SIG-M5 (cell line): ENCODE measurements at places on chromosomes 7 and 10.

GRCh38 chr7:133230591-133231194, 22.2 kb upstream of the EXOC4 start:
- DNase-seq = no peak

- no peak for DNase-seq
These were observed 4.6 kb downstream of the GRID2IP start for GRCh38 chr7:6546498-6547251.

DNA sequence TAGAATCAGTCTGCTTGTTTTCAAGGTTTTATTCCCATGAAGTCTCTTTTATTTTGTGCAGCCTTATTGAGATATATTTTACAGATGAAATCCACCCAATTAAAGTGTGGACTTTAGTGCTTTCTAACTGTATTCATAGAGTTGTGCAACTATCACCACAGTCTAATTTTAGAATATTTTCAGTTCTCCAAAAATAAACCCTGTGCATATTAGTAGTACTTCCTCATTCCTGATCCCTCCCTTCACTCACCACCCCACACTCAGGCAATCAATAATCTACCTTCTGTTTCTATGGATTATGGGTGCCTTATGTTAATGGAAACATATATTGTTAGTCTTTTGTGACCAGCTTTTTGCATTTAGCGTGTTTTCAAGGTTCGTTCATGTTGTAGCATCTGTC, 185.7 kb upstream of the TMEM72 start:
- DNase-seq = peak; percentile 49

DNA sequence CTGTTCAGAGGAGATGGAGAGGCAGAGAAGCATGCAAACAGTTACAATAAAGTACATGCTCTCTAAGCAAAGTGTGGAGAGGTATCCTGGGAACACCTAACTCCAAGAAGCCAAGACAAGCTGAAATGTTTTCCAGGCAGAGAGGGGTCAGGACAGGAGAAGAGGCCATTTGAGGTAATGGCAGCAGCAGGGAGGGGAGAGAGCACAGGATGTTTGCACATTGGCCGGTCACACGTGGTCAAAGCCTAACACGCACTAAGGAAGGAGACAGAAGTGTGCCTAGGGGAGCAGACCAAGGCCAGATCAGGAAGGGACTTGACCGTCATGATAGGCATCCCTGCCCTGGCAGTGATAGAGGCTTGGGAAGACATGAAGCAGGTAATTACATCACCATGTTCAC, 101.5 kb downstream of the CTTNBP2 start:
- no peak for DNase-seq

- no peak for DNase-seq
These were observed 521 bp downstream of the LIMK1 start for GRCh38 chr7:74083928-74084721.

GRCh38 chr7:134991469-134992339, 5.4 kb downstream of the AGBL3 start:
- DNase-seq = no peak

GRCh38 chr7:37032258-37032601, 307.9 kb upstream of the AOAH start:
- DNase-seq = no peak

DNA sequence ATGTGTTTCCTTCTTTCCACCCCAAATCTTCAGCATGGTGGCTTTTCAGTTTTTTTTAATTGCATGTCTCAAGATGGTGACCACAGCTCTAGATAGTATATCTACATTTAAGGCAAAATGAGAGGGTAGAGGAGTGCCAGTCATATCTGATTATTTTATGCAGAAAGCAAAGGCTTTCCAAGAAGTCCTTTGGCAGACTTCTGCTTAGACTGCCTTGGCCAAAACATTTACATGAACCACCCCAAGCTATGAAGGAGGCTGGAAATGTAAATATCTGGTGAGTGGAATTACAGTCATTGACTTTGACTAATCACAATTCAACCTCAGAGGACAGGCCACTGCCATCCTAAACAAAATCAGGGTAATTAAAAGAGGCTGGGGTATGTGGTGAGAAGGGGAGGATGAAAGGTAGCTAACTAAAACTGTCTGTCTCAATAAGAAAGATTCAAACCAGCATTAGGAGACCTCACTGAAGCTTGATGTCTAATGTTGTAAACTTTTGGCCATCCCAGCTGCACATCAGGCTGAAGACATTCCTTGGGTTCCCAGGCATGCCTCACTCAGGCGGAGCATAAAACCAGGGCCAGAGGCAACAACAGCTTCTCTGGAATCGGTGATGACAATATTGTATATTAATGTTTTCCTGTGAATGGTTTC, 53.4 kb downstream of the PPP1R3C start:
- no peak for DNase-seq

DNA sequence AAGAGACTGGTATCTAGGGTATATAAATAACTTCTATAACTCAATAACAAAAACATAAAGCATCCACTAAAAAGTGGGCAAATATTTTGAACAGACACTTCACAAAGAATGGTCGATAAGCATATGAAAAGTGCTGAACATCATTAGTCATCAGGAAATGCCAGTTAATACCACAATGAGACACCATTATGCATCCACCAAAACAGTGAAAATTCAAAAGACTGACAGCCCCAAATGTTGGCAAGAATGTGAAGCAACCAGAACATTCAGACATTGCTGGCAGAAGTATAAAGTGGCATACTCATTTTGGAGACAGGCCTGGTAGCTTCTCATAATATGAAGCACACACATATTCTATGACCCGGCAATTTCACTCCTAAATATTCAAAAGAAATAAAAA, 26.5 kb upstream of the GSAP start:
- no peak for DNase-seq

DNA sequence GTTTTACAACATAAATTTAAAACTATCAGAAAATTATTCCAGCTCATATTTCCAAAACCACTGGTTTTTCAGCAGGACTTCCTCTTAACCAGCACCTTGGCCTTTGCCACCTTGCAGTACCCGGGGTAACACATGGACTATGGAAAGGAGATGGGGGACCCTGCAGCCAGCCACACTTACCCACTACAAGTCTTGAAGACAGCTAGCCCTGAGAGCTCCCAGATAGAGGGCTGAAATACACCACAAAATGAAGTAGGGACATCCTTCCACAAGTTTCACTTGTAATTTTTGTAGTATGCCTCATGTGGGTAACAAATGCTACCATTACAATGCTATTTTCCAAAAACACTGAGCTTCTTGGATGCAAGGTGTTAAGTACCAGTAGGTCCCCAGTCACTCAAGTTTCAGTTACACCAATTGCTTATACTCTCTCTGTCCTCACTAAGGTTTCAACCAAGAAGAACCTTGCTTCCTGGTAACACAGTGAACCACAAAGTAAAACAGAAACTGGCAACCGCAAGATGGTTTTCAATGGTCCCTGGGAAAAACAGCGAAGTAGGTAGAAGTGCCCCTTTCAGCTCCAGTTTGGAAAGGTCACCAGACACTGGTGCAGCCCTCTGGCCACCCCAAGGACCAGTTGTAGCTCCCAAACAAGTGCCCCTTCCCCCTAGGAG, 110.9 kb downstream of the SGMS1 start:
- DNase-seq = no peak

GRCh38 chr7:97118306-97118917, 914 bp downstream of the SDHAF3 start:
- DNase-seq = no peak

GRCh38 chr7:78164459-78164858, 365.9 kb downstream of the PHTF2 start:
- no peak for DNase-seq

DNA sequence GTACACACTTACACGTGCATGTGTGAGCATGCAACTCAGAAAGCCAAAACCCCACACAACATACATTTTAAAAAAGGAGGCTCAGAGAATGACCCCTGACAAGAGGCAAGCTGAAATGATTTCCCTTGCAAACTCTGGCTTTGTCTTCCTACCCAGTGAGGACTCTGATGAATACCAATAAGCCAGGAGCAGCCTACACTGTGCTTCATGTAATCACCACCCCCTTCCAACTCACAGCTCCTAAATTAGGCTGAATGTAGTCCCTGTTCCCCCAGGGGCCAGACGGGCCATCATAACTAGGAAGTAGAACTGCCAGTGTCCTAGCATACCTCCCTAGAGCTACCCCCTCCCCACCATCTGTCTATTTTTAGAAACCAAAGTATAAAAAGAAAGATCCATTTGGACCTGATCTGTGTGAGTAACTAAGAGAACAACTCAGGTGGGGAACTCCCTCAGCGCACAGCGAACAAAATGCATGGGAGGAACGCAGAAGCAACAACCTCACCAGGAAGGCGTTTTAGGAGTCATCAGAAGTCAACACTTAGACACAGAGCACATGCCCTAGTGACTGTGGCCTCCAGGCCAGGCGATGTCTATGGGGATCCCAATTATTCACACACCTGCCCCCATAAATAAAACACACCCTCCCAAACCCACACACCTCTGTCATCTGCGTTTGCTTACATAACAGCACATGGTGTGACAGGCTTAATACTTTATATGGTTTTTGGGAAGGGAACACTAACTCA, 1.9 kb downstream of the DGKI start:
- no peak for DNase-seq

GRCh38 chr10:119784340-119785067, 58.7 kb downstream of the INPP5F start:
- DNase-seq = peak; percentile 69

DNA sequence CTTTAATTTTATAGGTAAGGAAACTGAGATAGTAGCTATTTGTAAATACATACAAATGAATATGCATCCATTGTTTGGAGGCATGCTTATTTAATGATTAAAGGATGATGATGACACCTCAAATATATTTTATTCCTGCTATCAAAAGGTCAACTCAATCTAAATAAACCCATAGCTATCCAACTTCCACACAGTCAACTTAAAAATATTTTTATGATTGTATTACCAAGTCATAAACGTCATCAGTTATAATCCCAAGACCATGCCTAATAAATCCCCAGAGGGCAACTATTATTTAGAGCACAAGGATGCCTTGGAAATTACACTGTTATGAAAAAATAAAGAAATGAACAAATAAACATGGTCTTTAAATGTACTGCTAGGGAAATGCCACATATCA, 102.1 kb downstream of the MPP7 start:
- no peak for DNase-seq

DNA sequence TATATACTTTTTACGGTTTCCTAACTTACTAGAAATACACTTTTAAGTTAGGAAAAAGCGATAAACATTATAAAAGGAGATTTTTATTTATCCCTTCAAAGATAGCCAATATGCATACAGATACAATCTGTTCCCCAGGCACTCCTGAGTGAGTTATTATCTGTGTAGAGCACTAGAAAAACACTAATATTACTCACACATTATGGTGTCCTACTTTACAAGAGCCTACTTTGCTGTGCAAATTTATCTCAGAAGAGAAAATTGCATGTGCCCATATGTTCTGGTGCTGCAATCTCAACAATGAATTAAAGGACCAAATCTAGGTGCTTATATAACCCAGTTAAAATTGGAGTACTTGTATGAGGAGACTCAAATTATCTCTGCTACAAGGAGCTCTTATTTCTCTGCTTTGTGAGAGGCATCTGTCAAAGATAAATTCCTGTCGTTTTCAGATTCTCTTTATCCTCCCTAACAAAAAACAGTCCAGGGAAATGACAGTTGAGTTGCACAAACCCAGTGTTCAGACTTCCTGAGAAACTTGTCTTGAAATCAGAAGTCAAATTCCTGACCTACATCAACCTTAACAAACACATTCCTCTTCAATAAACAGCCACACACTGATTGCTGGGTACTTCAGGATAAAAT, 28.9 kb downstream of the CPA1 start:
- no peak for DNase-seq

DNA sequence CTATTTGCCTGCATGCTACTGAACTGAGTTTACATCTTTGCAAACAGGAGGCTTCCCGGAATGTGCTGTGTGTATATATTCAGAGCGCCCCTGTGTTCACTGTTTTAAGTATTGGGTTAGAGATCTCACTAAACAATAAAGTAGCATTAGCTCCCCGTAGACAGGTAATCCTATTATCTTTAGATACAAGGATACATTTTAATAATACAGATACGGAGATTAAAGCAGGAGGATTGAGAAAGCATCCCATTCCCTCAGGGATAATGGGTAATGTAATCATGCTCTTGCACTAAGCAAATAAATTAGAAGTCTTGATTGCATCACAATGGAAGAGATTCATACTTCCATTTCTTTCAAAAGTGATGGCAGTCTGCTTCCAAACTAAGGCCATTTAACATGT, 809.0 kb downstream of the NRG3 start:
- no peak for DNase-seq

DNA sequence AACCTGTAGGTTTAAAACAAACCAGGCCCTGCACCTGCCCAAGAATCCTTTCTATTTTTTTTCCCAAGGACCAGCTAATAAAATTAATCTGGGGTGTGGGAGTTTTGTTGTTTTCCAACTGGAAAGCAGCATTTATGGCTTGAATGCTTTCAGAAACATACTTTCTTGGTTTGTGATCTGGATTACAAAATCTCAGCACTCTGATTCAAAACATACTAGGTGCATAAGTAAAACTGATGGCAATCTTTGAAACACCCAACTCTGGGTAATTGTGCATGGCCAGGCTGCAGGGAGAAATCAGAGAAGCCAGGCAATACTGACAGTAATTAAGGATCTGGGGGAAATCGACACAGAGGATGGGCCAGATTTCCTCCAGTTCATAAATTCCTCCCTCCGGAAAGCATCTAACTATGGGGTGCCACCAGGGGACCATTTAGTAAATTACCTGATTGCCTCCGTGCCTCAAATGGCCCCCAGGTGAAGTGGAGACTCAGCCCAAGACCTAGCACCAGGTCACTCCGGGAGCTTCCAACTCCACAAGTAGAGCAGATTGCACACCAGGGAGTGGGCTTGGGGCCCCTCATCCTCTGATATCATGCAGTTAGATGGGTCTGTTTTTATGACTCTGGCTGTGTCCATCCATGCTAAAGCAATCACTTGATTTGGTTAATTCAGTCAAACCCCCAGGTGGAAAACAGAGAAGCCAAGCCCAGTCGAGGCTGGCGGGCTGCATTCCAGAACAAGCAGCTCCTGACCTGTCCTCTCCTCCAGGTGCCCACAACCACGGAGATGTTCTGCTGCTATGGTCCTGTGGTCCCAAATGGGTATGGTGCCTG, 15.2 kb upstream of the C10orf53 start:
- DNase-seq = no peak

DNA sequence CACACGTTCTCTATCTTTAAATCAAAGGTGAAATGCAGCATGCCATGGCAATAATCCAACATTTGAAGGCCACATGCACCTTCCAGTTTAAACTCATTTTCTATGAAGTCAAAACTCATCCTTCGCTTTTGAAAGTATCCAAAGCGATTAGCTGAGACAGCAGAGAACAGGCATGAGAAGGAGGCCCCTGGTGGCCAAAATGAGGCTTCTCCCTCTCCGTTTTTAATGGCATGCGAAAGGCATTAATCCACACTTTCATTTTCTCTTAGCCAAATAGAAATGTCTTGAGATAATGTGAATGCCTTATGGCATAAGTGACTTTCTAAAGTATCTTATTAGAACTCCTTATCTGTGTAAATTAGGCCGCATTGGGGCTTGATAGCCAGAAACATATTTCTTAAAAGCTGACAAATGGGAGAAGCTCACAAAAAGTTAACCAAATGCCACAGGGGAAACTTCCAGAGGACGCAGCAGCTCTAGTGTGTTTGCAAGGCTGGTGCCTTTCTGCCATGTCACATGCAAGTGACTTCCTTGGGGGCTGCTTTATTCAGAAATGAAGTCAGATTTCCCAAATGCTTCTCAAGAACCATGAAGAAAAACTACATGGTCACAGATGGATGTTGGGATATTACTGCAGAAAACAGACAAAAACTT, 1189.6 kb downstream of the SORCS1 start:
- DNase-seq = no peak

GRCh38 chr10:59868696-59869593, 37.4 kb downstream of the CCDC6 start:
- DNase-seq = no peak

GRCh38 chr10:13039761-13040160, 38.2 kb upstream of the CCDC3 start:
- DNase-seq = no peak
